Chondrocyte (in vitro differentiated cells): ENCODE measurements at places on chromosomes 6 and 20. TPM values are rescaled to one million over a fixed set of nuclear protein-coding genes. Genes with fewer than 3 reads are reported as not detected.

Gene BTNL2
- total RNA-seq: not detected in 3 replicates

- DNase-seq: no peak
Measured at GRCh38 chr6:84882768-84883766, 118.7 kb upstream of the TBX18 start.

Gene WFDC10B
- not detected in 3 replicates for total RNA-seq

Gene HCK
- total RNA-seq: not detected in 3 replicates

- no peak for DNase-seq
Measured at GRCh38 chr6:14113976-14114375, 3.6 kb upstream of the CD83 start.

Gene FOXF2
- 0.12 to 0.68 TPM in 2 of 3 replicates, not detected in the other for total RNA-seq

DNA sequence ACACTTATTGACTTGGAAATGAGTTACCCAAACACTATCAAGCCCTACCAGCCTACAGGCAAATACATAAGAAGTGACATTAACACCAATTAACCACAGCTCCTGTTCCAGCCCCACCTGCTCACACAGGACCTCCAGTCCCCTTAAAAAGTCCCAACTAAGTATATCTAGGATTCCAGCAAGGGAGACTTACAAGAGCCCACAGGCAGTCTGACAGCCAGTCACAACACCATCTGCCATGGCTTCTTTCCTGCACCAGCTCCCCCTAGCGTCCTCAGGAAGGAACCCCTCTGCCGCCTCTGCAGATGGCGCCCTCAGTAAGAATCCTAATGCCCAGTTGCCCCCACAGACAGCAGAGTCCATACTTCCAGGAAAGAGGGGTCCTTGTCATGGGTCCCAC, 122.1 kb downstream of the HIVEP2 start:
- DNase-seq: no peak
